Fibroblast of villous mesenchyme (primary cell): ENCODE measurements at places on chromosomes 3 and 15. TPM values are rescaled to one million over a fixed set of nuclear protein-coding genes. Genes with fewer than 3 reads are reported as not detected.

LHFPL4 gene
- total RNA-seq, result under 0.01 TPM in 1 of 2 replicates, not detected in the other

PRR20G gene
- total RNA-seq, result not detected in 2 replicates

ATP8B4 gene
- total RNA-seq, result 4.2 and 90.2 TPM in 2 replicates

DNA sequence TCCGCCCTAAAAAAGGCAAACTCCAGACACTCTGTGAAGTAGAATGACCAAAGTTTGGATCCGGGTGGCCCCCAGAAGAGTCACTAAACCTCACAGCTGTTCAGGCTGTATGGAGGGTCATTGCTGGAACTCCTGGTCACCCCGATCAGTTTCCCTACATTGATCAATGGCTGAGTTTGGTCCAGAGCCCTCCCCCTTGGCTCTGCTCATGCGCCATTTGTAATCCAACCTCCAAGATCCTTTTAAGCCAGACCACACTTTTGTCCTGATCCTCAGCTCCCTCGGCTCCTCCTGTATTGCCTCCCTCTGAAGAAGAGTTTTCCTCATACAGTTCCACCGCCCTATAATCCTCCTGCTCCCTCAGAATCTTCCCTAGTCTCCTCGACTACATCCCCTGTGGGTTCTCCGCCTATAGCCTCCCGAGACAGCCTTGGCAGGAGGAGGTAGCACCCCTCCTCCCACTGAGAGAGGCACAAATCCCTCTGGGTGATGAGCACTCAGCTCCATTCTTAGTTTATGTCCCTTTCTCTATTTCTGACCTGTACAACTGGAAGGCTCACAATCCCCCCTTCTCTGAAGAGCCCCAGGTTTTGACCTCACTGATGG lies 42.2 kb downstream of the ZBTB11 start:
- no peak for DNase-seq

GRCh38 chr3:111903067-111903511 lies 44.0 kb downstream of the PHLDB2 start:
- peak; percentile 65 for DNase-seq
